ENCODE measurements at places on chromosomes 7 and 10.

- no peak for DNase-seq
Observed at GRCh38 chr10:15781381-15781960, 61.7 kb upstream of the ITGA8 start.

DNA sequence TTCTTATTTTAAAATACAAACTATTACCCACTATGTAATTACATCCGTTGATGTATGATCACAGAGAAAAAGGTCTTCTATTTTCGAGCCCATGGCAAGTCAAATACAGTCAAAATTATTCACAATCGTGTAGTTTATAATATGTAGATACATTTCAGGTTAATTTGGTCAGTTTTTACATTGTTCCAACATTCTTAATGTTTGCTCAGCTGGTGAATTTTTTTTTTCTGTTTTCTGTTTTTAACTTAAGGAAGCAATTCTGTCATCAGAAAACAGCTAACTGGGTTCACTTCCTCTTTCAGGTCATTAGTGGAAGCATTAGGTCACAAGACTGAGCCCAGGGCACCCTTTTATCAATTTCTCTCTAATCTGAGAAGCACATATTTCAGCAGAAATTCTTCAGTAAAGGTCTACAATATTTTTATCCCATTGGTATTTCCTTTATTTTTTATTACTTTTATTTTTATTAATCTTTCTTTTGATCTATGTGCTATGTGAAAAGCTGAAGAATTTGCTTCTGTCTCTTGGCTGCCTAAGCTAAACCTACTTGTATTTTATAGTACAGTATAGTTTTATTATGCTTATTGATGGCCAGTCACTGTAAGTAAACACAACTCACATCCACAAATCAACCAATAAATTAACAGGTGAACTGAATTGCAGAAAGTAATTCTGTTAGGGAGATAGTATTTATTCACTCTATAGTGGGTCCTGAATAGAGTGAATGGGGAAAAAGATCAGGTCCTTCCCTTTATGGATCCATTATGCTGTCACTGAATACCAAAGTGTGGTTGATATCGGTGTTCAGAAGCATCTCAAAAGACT lies 84.6 kb downstream of the ICA1 start:
- DNase-seq, result no peak

DNA sequence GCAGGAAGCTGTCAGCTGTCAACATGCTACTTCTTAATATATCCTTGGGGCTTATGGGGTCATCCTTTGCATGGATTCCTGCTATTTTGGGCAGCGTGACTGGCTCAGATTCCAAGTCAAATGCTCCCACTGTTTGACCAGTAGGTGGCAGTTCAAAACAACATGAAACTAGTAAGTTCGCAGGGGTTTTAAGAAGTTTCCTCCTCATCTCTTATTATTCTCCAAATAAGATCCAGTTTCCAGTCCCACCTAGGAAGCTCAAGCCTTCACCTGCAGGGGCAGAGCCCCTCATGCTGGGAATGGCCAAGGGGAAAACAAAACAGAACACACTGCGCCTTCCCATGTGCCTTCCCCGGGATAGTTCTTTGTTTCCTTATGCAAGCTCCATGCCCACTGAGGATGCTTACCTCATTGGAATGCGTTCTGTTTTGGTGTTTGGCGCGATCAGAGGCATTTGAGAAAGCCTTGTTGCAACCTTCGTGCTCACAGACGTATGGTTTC lies 259.8 kb downstream of the GLI3 start:
- DNase-seq, result no peak

- no peak for DNase-seq
Observed at GRCh38 chr7:83514977-83515376, 134.0 kb downstream of the SEMA3E start.

GRCh38 chr7:105106473-105106872 lies 92.5 kb downstream of the KMT2E start:
- DNase-seq, result no peak

DNA sequence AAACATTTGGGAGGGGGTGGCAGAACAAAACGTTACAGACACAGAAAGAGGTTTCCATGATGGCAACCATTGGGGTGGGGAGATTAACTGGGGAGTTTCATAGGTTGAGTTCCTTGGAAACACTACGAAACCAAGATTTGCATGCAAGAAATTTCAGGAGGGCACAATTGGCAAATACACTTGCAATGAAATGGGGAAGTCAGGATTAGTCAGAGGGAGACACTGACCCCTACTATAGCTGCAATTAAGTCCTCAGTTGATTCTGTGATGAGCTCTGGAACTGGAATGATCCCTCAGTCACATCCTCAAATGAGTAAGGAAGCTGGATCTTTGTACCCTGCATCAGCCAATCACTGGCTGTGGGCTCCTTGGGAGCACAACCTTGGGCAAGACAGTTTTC lies 22.1 kb downstream of the CPEB3 start:
- no peak for DNase-seq

- no peak for DNase-seq
Observed at GRCh38 chr10:120052964-120053702, 160.6 kb downstream of the SEC23IP start.

DNA sequence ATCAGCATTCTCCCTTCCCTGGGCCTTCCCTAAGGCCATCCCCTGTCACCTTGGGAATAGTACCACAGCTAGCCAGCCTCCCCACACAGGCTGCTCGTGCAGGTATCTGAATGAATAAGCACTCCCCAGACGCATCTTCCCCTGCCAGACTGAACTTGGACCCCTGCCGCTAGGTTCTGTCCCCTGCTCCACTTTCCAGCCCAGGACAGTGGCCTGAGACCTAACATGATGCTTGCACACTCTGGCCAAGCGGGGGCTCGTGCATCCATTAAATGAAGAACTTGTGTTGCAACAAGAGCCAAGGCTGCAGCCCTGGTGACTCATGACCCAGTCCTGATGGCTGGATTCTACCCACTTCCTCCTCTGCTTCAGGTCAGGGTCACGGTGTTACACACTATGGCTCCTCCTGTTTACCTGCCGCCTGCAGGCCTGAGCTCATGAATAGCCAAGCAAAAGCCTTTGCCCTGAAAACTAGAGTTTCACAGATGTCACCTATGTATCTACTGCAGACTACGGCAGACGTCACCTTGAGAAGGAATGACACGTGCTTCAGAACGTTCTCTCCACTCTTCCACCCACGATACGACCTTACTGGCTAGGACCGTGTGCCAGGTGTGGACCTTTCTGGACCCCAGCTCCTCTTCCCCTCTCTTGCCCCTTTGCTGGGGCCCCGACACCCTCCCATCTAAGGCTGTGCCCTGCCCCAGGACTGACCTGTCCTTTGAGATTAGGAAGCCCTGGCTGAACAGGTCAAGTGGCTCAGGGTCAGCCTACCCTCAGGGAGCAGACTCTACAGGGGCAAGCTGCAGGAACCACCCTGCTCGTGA lies 6.5 kb downstream of the ASB13 start:
- no peak for DNase-seq
